ENCODE measurements at places on chromosomes 11 and 22.

GRCh38 chr11:2104524-2105440, 34.4 kb downstream of the IGF2 start:
- no peak for DNase-seq

DNA sequence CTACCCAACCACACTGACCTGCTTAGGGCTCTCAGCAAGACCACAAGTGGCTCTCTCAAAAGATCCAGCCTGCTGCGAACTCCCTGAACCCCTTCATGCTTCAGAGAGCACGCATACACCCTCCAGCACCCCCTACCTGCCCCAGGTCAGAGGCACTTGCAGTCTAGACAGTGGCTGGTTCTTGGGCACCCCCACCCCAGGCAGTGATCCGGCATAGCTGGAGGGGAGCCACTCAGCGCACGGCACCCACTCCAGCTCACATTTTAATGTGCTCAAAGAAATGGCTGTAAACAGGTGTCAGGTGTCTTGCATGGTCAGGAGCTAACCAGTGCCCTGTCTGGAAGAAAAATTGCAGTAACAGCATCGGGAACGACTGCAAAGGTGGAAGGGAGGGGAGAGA, 140.8 kb downstream of the PKNOX2 start:
- DNase-seq, result no peak

GRCh38 chr22:38953577-38954413, 3.6 kb upstream of the APOBEC3A start:
- no peak for DNase-seq

GRCh38 chr11:34417202-34417601, 21.5 kb upstream of the CAT start:
- no peak for DNase-seq

DNA sequence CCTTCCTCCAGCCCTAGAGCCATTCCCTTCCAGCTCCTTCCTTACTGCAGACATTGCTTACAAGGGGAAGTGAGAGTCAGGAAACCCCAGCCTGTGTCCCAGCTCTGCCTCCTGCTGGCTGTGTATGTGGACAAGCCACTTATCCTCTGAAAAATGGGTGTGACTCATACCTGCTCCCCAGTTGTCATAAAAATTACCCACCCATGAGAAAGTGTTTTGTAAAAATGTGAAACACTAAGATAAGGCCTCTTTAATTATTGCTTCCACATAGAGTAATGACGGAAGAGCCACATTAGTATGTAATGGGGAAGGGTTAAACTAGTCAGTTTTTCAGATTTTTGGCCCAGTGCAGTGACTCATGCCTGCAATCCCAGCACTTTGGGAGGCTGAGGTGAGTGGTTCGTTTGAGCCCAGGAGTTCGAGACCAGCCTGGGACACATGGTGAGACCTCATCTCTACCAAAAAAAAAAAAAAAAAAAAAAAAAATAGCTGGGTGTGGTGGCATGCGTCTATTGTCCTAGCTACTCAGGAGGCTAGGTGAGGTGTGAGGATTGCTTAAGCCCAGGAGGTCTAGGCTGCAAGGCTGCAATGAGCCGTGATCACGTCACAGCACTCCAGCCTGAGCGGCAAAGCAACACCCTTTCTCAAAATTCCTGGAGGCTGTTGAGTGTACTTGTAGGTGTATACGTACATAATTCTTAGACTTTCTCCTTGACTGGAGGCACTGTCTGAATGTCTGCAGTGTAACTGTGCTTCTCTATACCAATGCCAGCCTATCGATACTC, 84.9 kb downstream of the CTTN start:
- DNase-seq, result no peak

DNA sequence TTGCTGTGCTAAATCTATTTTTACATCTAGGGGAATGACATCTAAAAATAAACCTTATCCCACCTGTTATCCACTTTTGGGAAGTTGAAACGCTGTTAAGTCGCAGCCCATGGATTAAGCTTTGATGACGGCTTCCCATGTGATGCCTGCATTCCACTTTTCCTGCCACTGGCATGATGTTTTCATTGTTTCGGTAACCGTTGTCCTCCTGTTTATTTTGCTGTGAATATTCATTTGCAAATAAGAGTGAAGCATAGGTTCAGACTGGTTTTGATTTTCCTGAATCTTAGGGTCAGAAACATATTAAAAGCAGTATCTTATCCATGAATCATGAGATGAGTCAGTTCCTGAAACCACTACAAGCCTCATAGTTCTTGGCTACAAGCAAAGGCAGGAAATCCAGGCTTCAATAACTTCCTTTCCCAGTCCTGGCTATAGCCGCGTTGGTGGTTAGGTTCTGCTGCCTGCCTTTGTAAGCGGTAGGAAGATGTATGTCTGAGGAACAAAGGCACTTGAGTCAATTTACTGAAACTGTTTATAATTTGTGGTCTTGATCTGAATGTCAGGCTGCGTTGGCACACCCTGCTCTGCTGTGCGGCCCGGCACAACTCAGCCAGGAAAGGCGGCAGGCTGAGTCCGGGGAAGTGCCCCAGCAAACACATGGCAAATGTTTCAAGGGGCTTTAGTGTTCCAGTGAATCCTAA, 19.4 kb downstream of the TEAD1 start:
- DNase-seq, result no peak

GRCh38 chr11:35526370-35526792, 965 bp upstream of the PAMR1 start:
- DNase-seq, result no peak

- DNase-seq, result peak; percentile 65
Observed at GRCh38 chr22:38504731-38505540, 1.2 kb downstream of the DDX17 start.

DNA sequence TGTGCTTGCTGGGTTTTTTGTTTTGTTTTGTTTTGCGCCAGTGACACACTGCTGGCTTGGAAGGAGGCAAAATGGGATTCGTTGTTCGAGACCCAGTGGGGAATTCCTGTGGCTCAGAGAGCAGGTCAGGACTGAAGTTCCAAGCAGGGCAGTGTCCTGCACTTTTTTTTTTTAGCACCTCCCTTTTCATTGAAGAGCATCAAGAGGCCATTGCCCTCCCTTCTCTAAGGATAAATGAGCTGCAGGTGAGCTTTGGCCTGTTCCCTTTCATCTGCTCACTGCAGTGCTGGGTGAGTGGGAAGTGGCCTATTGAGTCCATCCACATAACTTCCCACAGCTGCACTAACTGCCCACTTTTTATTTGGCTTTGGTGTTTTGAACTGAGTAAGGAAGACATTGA, 87.8 kb downstream of the ARHGAP42 start:
- no peak for DNase-seq

- DNase-seq, result peak; percentile 7
Observed at GRCh38 chr11:93895106-93895862, 44.9 kb upstream of the VSTM5 start.

DNA sequence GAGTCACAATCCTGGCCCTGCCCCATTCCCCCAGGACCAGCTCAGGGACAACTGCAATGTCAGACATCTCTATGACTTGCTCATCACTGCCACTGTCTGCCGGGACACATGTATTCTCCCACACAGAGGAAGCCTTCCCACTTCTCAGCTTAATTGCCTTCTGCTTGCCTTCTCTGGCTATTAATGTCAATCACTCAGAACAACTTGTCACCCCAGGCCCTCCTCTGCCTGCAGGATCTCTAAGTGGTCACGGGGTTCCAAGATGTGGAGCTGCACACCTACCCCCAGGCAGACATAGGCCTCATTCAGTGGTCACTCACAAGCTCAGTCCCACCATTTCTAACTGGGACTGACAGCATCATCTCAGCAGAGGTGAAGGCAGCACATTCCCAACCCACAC, 15.1 kb downstream of the PLEKHA7 start:
- DNase-seq, result no peak

DNA sequence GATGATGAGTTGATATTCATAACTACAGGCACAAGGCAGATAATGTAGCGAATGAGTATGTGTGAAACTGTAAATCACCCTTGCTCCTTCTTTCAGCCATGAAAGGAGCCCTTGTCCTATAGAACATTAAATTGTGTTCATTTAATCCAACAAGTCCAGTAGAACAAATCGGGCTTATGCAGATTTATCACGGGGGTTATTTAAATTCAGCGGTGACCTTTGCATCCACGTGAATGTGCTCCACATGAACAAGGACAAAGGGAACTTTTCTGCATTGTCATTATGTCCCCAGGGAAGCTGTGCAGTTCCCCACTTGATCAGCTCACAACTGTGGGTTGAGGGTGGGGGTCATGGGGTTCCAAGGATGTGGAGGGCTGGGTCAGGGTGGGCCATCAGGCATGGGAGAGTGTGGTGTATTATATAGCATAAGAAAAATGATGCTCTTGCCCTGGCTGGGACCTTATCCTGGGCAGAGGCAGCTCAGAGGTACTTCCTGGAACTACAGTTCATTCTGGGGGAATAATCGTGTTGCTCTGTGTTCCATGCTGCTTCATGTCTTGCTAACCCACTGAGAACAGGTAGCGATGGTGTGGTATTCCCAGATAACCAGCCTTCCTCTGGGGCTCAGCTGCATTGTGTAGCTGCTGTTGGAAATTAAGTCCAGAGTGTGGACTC, 306.6 kb downstream of the FAT3 start:
- DNase-seq, result no peak

- no peak for DNase-seq
Observed at GRCh38 chr11:78659326-78660270, 84.9 kb upstream of the NARS2 start.

DNA sequence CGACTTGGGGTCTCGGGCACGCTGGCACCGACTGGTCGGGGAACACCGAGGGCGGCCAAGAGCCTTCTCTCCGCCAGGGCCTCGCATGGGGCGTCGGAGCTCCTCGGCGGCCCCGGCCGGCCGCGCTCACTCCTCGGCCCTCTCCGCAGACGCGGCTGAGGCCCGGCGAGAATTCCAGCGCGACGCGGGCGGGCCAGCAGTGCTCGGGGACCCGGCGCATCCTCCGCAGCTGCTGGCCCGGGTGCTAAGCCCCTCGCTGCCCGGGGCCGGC, 5.6 kb downstream of the TBX1 start:
- no peak for DNase-seq

DNA sequence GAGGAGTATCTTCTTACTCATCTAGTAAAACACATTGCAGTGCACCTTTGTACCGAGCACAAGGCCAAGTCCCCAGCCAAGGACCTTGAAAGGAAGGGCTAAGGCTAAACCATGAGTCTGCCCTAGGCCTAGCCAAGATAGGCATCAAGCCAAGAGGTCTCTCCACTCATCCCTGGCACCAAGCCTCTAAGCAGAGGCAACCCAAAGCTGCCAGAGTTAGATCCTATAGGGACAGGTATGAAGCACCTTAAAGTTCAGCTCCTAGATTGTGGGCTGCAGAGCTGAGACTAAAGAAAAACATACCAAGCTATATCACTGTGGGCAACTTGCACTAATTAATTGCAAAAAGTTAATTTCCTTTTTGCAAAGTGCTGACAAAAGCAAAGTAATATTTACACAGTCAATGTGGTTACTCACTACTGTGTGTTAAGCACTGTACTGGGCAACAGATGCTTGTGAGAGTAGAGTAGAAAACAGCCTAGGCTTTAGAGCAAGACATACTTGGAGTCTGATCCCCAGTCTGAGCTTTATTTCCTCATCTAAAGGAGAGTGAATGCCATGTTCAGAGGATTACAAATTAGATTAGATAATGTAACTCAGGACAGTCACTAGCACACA, 7.2 kb downstream of the COA4 start:
- DNase-seq, result no peak

DNA sequence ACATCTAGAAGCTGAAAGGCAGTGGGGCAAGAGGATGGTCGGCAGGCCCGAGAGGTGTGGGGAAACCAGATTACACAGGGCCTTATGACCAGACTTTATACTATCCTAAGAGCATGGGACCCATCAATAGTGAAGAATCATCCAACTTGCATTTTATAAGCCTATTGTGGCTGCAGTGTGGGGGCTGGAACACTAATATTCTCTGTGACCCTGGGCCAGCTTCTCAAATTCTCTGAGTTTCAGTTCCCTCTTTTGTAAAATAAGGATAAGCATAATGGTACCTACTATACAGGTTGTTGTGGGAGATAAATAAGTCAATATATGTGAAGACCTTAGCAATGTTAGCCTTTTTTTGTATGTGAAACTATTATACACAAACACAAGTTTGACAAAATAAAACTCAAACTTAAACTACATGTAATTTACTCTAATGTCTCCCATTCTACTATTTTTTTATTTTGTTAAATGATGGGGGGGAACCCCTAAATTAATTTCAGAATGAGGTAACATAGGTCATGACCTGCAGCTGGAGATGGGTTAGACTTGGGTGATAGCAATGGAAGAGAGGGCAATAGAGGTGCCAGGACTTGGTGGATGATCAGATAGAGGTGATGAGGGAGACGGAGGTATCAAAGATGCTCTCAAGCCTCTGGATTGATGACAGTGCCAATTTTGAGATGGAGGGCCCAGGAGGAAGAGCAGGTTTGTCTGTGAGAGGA, 30.1 kb downstream of the SMCO4 start:
- no peak for DNase-seq

GRCh38 chr11:116240710-116241109, 532.1 kb downstream of the BUD13 start:
- DNase-seq, result no peak

DNA sequence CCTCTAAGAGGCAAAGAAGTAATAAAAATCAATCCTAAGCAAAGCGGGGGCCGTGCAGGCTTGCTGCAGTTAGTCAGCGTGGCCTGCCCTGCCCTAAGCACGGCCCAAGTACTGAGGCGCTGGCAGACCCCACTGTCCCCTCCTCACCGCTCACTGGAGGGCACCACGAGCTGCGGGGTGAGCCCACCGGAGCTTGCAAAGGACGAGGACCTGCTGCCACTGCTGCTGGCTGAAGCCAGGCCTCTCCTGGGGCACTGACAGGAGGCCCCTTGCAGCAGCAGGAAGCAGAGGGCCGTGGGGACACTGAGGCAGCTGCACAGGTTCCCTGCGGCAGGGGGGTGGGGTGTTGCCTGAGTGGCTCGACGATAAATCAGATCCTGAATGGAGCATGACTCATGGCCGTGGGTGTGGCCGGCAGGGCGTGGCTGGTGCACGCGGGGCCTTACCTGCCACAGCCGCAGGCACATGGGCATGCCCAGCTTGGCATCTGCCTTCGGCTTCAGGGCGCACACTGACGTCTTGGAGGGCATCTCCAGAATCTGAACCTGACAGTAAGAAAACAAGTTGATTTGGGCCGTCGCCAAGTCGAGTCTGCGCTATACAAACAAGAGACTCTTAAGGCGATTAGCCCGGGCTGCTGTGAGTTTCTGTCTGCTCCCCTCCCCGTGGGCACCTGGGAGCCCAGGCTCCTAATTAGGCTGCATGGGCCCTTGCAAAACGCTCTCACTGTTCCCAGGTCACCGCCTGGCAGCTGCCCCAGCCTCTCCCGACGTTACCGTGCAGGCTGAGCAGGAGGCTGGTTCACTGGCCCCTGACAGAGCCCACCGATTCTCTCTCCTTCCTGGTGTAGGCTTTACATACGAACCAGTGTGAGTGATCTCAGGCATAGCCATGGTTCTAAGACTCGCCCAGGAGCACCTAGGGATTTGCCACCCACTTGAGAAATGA, 45.9 kb downstream of the TBX1 start:
- no peak for DNase-seq

- DNase-seq, result peak; percentile 58
Observed at GRCh38 chr11:63573881-63574855, 11.0 kb upstream of the PLAAT2 start.

DNA sequence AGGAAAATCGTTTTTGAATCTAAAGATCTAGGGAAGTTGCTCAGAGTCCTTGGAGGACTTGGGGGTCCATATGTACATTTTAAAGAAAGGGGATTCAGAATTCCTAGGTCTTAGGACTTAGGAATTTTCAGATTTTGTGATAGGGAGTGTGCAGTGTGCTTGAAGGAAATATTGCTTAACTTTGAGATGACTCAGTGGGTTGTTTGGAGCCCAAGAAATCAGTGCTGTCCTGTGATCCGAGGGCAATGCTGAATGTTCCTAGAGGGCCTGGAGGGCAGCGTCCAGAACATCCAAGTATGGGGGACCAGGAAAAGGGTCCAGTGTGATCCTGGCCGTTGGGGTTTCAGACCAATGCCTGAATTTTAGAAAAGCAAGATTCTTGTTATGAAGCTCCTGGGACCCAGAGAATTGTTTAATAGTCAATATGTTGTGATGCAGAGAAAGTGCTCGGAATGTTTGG, 3.1 kb upstream of the IGF2 start:
- no peak for DNase-seq

Measured in CD4-positive, alpha-beta T cell treated with Interleukin-17A for 4 hours (primary cell).